ELR (cell line): ENCODE measurements at places on chromosomes 13 and 19.

- DNase-seq, result no peak
Observed at GRCh38 chr19:35639863-35640262, 1.7 kb upstream of the ETV2 start.

- DNase-seq, result peak; percentile 60
Observed at GRCh38 chr13:87129602-87130300, 541.4 kb upstream of the SLITRK5 start.

- peak; percentile 80 for DNase-seq
Observed at GRCh38 chr13:106291006-106291405, 244.5 kb downstream of the EFNB2 start.

DNA sequence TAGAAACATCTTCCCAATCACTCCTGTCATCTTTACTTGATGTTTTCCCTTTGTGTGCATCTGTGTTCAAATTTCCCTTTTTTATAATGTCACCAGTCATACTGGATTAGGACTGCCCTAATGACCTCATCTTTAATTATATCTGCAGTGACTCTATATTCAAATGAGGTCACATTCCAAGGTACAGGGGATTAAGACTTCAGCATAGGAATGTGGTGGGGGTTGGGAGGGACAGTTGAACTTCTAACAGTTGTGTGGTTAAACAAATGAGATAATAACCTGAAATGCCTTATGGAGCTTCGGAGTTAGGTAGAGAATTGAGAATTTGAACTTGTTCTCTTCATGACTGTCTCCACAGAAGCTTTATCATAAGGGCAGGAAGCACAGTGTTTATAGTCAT is 23.0 kb downstream of the PAN3 start:
- DNase-seq, result peak; percentile 57

- peak; percentile 1 for DNase-seq
Observed at GRCh38 chr19:27971071-27971470, 1241.9 kb downstream of the UQCRFS1 start.

DNA sequence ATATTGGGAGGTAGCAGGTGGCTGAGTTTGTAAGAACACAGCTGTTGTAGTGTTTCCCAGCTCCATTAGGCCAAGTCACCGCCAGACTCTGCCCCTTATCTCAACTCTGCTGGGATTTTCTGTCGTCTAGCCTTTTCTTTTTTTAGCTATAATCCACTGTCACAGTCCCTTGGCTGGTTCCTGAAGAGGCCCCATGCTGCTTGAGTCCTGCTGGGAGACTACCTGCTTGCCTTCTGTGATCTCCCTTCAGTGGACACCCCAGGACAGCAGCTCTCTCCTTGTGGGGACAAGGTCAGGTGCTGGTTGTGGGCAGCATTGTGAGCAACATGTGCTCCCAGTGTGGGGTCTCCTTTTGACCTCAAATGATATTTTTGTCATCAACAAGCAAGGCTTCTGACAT is 195.0 kb upstream of the ATXN8OS start:
- no peak for DNase-seq

DNA sequence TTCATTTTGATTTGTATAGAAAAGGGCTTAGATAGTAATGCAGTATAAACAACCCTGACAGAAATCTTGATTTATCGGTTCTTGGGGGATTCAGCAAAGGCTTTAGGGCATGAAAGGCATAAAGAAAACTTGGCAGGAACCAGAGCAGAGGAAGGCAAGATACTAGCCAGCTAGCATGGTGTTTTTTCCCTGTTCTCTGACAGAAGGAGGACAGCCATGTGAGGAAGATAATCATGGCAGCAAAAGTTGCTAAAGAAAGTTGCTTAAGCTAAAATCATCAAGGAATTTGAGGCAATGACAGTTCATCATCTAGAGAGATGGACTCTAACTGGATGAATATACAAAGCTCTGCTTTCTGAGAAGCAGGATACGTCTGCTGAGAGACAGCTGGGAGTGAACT is 294.1 kb downstream of the KCNRG start:
- no peak for DNase-seq

GRCh38 chr13:111612886-111613285 is 292.4 kb downstream of the TEX29 start:
- DNase-seq, result no peak

GRCh38 chr19:9523885-9524474 is 14.5 kb downstream of the ZNF426 start:
- no peak for DNase-seq

DNA sequence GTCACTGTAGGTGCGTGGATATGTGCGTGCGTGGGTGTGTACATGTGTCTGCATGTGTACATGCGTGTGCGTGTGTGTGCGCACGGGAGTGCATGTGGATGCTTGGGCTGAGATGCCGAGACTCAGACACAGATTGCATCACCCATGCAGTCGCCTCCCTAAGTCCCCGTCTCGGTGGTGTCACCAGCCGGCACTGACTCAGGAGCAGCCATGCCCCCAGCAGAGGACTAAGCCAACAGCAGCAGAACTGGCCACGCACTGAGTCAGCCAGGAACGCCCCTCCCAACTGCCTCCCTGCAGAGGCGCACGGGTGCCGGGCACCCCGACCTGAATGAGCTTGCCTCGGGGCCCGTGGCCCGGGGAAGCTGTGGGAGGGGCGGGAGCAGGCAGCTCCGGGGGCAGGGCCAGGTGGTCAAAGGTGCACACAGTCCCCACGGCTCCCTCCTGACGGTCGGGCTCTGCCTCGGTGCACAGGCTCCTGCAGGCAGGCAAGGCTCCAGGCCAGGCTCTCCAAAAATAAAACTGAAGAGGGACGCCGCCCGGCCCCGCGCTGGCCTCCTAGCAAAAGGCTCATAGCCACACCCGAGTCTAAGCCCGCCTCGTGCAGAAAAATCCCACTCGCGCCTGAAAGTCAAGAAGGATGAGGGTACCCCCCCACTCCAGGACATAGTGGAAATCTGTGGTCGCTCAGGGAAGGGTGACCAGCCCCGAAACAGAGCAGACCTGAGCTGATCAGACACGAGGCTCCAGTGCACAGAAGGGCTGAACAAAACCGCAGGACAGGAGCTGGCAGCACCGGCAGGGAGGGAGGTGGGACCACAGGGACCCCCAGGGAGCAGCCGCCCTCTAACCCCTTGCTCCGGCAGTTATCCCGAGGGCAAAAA is 49.2 kb downstream of the GADD45B start:
- DNase-seq, result peak; percentile 89

DNA sequence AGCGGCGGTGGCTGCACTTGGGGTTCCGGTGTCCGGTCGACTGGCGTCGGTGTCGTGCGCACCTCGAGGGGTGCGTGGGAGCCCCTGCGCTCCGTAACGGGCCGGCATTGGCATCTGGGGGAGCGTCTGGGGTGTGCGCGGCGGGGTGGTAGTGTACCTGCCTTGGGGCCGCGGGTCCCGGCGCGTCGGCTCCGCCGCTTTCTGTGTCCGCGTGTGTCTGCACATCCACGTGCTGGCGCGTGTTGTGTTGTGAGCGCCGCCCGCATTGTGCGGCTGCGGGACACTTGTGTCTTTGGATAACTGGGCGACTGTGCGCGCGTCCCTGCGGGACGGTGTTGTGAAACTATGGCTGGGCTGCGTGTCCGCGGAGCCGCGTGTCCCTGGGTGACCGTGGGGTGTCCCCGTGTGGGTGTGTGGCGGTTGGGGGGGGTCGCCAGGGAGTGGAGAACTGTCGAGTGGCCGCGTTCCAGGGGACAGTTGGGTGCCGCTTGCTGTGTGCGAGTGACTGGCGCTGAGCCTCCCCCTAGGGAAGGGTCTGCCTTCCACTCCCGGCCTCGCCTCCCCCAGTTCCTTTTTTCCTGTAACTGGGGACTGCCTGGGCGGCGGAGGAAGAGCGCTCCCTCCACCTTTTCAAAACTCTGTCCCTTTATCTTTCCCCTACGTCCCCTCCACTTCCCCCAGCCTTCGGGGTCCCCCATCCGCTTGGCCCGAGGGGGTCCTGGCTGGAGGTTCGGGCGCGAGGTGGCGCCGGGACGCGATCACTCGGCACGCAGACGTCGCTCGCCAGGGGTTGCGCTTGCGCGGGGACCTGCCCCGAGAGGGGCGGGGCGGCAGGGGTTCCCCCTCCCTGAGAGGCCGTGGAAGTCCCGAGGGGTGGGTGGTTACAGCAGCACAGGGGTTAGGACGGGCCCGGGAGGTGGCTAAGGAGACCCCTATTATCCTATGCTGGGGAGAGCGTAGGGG is 5.7 kb upstream of the NFIC start:
- DNase-seq, result peak; percentile 57

DNA sequence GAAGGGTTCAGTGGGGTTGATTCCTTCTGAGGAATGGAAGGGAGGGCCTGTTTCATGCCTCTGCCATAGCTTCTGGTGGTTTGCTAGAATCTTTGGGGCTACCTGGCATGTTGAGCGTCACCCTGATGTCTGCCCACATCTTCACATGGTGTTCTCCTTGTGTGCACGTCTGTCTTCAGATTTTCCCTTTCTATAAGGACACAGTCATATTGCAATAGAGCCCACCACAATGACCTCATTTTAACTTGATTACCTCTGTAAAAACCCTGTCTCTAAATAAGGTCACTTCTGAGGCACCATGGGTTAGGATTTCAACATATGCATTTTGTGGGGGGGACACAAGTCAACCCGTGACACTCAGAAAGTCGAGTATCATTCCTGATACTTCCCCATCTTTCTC is 257.9 kb downstream of the COG6 start:
- DNase-seq, result no peak

DNA sequence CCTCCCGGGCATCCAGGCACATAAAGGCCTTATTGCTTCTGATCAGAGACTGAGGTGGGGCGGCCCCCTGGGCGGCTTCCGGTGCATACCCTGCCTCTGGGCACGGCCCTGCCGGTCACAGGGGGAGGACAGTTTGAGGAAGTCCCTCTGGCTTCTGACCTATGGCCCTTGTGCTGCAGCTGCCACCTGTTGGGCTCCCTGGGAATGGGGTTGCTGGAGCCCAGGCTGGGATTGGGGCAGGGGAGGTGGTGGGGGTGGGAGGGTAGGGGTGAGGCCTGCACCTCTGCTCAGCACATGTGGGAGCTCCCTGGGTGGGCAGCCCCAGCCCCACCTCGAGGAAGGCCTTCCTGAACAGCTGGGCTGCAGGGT is 10.7 kb downstream of the ANO8 start:
- no peak for DNase-seq

DNA sequence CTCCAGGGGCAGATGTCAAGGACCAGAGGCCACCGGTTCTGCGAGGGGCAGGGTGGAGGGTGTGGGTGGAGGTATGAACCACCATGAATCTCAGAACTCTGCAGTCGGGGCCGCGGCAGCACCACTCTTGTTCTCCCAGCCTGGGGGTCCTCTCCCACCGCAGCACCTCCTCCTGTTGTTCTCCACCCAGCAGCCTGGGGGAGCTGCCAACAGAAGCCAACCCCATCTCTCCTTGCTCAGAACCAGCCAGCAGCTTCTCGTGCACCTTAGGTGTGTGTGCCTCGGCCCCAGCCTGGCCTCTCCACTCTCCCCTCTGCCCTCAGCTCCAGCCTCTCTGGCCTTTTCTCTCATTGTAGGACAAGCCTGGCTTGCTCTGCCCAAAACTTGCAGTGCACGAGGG is 31.9 kb upstream of the CCNE1 start:
- DNase-seq, result no peak

DNA sequence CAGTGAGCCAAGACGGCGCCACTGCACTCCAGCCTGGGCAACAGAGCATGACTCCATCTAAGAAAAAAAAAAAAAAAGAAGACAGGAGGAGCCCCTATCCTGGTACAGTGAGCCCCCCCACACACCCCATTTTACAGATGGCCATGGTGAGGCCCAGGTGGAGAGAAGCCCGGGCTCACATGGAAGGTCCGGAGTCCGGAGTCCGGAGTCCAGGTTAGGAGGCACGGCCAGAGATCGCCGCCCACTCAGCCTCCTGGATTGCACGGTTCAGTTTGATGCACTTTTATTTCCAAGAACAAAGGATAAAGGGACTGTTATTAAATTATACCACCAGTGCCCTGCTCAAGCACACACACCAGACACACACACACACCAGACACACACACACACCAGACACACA is 11.3 kb upstream of the BTBD2 start:
- DNase-seq, result no peak

GRCh38 chr13:102038787-102039186 is 363.1 kb downstream of the FGF14 start:
- no peak for DNase-seq

GRCh38 chr13:110638257-110638656 is 22.9 kb downstream of the NAXD start:
- DNase-seq, result no peak
